ENCODE measurements at places on chromosomes 6 and 20.

- DNase-seq, result no peak
Measured at GRCh38 chr6:98695091-98695801, 139.1 kb upstream of the POU3F2 start.

DNA sequence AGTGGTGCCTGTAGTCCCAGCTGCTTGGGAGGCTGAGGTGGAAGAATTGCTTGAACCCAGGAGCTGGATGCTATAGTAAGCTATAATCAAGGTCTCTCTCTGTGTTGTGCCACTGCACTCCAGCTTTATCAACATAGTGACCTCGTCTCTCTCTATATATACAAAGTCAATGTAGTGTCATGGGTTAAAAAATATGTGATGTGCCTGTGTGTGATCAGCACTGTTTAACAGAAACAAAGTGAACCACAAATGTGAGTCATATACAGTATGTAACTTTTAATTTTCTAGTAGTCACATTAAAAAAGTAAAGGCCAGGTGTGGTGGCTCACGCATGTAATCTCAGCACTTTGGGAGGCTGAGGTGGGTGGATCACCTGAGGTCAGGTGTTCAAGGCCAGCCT is 85.3 kb upstream of the RNF24 start:
- no peak for DNase-seq

DNA sequence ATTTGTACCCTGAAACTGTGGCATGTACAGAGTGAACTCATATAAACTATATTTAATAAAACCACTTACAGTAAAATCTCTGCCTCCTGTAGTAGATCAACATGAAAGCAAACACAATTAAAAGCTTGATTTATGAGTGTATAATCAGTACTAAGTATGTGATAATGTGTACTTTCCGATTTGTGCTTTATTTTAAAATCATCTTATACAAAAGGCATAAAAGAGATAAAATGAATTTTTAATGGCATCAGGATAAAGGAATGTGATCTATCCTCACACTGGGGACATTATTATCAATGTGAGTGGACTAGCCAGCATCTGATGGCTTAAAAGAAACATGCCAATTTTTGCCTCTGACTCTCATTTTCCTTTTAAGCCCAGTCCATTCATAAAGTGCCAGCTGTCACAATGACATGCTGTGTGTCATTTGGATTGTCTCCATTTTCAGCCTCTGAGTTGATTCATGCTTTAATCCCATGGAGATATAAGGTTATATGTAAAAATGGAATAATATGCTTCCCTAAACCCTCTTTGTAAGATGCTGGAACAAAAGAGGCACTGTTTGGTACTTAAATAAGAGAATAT is 831.6 kb upstream of the EYS start:
- DNase-seq, result no peak

- no peak for DNase-seq
Measured at GRCh38 chr20:50041246-50041873, 58.6 kb downstream of the SNAI1 start.

- DNase-seq, result no peak
Measured at GRCh38 chr6:133748628-133749027, 140.3 kb upstream of the TCF21 start.

DNA sequence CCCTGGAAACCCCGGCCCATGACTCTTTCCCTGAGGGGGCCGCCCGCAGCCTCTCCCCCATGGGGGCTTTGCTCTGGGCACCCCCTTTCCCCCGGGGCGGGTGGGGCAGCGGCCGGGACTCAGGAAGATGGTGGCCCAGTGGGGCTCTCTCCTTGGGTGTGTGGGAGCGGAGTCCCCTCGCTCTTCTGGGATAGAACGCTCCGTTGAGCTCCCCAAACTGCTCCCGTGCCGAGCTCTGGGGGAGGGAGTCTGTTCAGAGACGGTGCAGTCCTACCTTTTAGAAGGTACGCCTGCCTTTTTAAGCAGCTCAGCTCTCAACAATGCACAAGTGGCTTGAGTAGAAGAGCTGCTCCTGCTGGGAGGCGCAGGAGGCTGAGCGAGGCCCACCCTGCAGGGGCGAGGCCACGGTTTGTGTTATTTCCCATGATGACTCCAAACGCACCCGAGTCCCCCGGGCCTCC is 21.7 kb upstream of the BHLHE23 start:
- no peak for DNase-seq

GRCh38 chr20:51400051-51400926 is 142.2 kb downstream of the NFATC2 start:
- DNase-seq, result no peak

DNA sequence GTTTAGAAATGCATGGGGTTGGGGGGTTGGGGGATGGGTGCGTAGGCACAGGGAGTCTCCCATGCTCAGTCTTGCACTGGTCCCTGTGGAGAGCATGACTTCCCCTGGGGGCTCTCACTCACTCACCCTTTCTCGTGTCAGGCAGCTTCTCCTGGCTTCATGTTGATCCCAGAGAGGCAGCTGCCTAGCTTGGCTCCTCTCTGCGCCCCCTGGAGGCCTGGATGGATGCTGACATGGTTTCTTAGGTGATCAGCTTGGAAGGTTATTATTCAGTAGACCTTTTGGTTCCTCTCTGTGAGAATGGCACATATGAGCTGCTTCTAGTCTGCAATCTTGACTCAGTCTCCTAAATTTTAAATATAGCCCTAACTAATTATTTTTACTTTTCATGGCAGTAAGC is 109.3 kb upstream of the FAM83B start:
- no peak for DNase-seq

DNA sequence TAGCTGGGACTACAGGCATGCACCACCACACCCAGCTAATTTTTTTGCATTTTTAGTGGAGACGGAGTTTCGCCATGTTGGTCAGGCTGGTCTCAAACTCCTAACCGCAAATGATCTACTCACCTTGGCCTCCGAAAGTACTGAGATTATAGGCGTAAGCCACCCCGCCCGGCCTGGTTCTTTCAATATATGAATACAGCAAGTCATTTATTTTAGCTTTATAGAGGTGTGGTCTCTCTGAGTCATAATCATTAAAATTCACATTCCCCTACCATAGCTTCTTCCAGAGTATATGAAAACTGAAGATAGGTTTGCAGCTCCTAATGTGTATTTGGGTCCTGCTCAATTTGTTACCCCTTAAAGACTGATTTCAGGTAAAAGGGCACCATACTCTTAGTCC is 88.5 kb upstream of the FAM8A1 start:
- no peak for DNase-seq

DNA sequence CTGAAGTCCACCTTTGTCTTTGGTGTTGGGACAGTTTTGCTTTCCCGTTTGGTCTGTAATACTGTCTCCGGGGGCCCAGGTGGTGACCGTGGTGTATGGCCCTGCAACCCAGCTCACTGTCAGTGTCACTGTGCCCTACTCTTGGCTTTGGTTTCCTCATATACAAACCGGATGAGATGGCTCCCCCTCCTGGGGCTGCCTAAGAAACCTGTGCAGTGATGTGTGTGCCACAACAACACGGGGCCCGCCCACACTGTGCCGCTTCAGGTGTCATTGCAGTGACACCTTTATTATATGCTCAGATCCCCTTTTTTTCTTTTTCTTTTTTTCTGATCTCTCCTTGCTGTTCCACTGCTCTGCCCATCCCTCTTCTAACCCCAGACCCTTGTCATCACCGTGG is 73.9 kb downstream of the RAMACL start:
- no peak for DNase-seq

DNA sequence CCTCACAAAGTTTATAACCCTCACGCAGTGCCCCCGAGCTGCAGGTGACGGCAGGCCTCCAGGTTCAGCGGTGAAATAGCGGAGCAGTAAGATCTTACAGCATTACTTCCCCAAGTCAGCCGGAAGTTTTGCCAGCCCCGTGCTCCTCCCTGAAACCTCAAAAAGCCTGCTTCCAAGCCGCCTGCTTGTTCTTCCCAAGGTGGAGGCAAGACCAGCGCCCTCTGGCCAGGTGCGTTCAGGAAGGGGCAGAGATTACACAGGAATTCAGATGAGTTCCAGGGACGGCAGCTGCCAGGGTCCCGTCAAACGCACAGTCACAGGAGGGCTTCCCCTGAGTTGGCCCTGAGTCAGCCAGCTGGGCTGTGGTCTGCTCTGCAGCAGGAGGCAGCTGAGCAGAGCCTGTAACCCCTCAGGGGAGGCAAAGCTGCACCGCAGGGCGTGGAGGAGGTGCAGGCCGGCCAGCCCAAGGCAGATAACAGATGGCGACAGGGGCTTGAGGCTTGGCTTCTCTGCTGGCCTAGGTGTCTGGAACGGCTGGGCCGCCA is 124.1 kb upstream of the RPS6KA2 start:
- DNase-seq, result no peak

GRCh38 chr20:52496191-52496590 is 304.6 kb upstream of the ZFP64 start:
- DNase-seq, result no peak

- no peak for DNase-seq
Measured at GRCh38 chr6:101668496-101669030, 275.1 kb downstream of the GRIK2 start.

- no peak for DNase-seq
Measured at GRCh38 chr6:20479060-20479459, 55.2 kb upstream of the CDKAL1 start.

DNA sequence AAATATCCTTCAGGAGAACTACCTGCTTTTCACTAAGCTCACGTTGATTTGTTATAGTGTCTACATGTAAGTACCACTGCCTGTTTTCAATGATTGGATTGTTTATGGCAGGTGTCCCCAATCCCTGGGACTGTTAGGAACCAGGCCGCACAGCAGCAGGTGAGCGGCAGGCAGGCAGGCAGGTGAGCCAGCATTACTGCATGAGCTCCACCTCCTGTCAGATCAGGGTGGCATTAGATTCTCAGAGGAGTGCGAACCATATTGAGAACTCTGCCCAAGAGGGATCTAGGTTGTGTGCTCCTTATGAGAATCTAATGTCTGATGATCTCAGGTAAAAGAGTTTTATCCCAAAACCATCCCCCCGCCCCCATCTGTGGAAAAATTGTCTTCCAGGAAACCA is 303.3 kb downstream of the EYA4 start:
- no peak for DNase-seq

GRCh38 chr6:154653385-154653784 is 79.8 kb upstream of the SCAF8 start:
- DNase-seq, result no peak

DNA sequence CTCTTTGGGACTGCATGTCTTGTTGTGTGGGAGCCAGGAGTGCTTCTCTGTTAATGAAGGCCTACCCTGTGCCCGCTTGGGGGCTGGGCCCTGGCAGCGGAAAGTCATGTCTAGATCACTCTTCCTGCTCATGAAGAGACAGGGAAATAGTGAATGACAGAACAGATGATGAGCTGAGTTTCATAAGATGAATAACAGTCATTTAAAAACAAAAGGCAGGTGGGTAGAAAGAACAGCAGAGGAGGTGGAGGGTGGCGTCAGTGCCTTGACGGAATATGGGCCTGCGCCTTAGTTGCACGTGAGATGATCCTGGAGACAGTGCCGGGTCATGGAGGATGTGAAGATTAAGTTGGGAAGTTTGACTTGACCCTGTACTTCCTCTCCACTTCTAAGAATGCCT is 85.5 kb downstream of the ARID1B start:
- no peak for DNase-seq

DNA sequence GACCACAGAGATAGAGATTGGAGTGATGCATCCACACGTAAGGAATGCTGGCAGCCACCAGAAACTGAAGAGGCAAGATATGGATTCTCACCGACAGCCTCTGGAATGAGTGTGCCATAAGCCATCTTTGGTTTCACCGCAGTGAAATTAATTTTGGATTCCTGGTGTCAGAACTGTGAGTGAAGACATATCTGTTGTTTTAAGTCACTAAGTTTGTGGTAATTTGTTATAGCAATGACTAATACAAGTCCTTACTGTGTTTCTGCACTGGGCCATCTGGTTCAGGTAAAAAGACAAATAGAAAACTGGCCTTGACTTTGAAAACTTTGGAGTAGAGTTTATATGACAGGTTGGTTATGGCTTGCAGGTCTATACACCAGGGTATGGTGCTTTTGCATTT is 261.9 kb downstream of the PHF3 start:
- DNase-seq, result no peak

DNA sequence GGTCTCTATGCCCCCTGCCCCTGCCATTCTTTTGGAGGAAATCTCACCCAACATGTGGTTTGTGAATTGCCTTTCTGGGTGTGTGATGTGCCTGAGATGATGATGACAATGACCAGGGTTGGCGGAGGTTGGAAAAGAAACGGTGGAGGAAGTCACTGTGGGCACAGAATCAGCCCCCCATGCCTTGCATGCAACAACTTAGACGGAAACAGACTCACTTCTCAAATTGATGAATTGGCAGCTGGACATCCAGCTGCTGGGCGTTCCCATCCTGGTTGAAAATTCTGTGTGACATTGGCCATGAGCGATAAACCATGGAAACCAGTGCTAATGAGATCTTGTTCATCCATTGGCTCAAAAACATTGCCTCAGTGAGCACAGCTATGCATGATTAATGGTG is 95.8 kb upstream of the LY86 start:
- no peak for DNase-seq

GRCh38 chr20:10470276-10470675 is 35.2 kb downstream of the SLX4IP start:
- DNase-seq, result no peak

GRCh38 chr6:36204068-36204753 is 7.7 kb downstream of the BRPF3 start:
- DNase-seq, result no peak

GRCh38 chr6:125913864-125914351 is 42.7 kb upstream of the HINT3 start:
- DNase-seq, result no peak

Data from SK-N-MC (cell line).